ENCODE measurements at places on chromosomes 16 and 17. TPM values are rescaled to one million over a fixed set of nuclear protein-coding genes. Genes with fewer than 3 reads are reported as not detected.

GRCh38 chr17:11467639-11468038, 130.6 kb upstream of the DNAH9 start:
- no peaks in the 10 kb centered on the region for H3K27me3 ChIP-seq
- no peak overlapping the region for H3K27ac ChIP-seq
- no peaks in the 10 kb centered on the region for H3K4me1 ChIP-seq
- DNase-seq = no peak

DNA sequence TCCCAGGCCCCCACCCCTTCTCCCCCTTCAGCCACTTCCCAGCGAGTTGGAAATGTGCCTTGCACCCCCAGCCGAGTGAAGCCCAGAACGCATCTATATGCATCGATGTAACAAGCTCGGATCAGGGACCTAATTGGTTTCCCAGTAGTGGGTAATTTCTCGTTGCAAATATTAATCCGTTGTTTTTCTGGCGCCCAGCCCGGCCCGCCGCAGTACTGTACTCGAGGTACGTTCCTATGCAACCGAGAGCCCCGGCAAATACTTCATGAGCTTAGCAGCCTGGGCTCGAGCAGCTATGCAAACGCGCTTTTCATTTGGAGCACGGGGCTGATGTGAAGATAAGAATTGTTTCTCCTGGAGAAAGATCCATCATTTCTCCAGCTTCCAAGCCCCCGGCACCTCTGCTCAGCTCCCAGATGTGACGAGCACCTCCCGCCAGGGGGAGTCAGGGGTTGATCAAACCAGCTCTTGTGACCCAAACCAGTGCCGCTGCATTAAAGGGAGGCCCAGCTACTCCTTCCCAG, 229.8 kb downstream of the KATNIP start:
- no peaks in the 10 kb centered on the region for H3K27me3 ChIP-seq
- no peaks in the 10 kb centered on the region for H3K36me3 ChIP-seq
- no peak overlapping the region for H3K27ac ChIP-seq
- H3K4me1 ChIP-seq = peaks cover 30% of the 10 kb centered on the region
- DNase-seq = no peak

GRCh38 chr16:4053301-4053845, 62.9 kb downstream of the ADCY9 start:
- peak overlapping the region; percentile 64 for H3K4me3 ChIP-seq
- no peaks in the 10 kb centered on the region for H3K36me3 ChIP-seq
- H3K27ac ChIP-seq = peak overlapping the region; percentile 87
- H3K4me1 ChIP-seq = peaks cover 14% of the 10 kb centered on the region

- DNase-seq = no peak
- no peaks in the 10 kb centered on the region for H3K27me3 ChIP-seq
- H3K27ac ChIP-seq = no peak overlapping the region
- H3K4me1 ChIP-seq = no peaks in the 10 kb centered on the region
These were observed 71.9 kb upstream of the GAS7 start for GRCh38 chr17:10270258-10270657.

DNA sequence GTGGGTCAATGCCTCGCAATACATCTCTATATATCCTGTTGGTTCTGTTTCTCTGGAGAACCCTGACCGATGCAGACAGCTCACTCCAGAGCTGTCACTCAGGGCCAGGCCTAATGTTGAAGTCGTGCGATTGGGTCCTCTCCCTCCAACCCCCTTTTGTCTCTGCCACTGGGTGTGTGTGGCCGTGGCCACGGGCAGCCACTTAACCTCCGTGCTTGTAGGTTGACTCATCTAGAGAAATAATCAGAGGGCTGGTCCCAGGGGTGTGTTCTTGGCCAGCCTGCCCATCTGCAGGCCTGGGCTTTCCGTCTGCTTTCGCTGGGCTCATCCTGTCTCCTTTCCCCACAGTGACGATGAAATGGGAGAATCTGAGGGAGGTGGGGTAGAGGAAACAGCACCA, 7.4 kb downstream of the ADAD2 start:
- H3K4me1 ChIP-seq = no peaks in the 10 kb centered on the region
- no peaks in the 10 kb centered on the region for H3K36me3 ChIP-seq
- H3K27ac ChIP-seq = no peak overlapping the region
- H3K27me3 ChIP-seq = no peaks in the 10 kb centered on the region

- no peak overlapping the region for H3K4me3 ChIP-seq
- no peak overlapping the region for H3K27ac ChIP-seq
- no peaks in the 10 kb centered on the region for H3K36me3 ChIP-seq
These were observed 3.6 kb upstream of the WDR81 start for GRCh38 chr17:1720856-1721386.

DNA sequence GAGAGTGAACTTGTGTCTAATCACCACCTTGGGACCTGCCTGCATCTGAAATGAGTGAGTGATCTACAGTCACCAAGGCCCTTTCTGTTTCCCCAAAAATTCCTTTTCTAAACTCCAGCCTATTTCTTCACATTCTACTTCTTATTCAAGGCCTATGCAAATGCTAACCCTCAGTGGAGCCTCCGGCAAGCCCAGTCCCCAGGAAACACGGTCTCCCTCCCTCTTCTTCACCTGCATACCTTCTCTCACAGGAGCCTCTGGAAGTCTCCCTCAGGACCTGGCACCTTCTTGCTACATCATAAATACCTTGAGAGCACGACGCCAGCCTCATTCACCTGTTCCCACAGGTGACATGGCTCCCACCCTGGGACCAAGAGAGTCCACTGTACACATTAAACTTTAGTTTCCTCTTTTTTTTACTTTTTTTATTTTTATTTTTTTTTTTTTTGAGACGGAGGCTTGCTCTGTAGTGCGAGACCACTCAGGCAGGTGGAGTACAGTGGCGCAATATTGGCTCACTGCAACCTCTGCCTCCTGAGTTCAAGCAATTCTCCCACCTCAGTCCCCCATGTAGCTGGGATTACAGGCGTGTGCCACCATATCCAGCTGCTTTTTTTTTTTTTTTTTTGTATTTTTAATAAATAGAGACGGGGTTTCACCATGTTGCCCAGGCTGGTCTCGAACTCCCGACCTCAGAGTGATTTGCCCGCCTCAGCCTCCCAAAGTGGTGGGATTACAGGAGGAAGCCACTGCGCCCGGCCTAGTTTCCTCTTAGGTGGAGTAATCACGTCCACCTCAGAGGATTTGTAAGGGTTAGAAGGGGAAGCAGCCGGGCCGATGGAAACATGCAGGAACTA, 97.3 kb downstream of the ANKRD11 start:
- no peak for DNase-seq
- no peak overlapping the region for H3K27ac ChIP-seq
- no peak overlapping the region for H3K4me3 ChIP-seq
- peaks cover 20% of the 10 kb centered on the region for H3K4me1 ChIP-seq

DNA sequence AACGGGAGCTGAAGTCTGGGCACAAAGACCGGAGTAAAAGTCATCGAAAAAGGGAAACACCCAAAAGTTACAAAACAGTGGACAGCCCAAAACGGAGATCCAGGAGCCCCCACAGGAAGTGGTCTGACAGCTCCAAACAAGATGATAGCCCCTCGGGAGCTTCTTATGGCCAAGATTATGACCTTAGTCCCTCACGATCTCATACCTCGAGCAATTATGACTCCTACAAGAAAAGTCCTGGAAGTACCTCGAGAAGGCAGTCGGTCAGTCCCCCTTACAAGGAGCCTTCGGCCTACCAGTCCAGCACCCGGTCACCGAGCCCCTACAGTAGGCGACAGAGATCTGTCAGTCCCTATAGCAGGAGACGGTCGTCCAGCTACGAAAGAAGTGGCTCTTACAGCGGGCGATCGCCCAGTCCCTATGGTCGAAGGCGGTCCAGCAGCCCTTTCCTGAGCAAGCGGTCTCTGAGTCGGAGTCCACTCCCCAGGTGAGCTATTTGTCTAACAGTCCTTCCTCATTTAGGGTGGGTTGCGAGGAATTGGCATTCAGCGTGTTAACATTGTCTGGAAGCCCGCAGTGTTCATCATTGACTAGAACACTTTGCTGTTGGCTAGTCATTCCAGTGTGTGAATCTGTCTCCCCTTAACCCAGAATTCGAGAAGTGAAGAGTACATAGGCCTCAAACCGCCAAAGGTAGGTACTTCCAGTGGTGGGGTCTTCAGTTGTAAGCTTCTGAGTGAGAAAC, 1.5 kb downstream of the CDK12 start:
- peak overlapping the region; percentile 99 for H3K4me3 ChIP-seq
- H3K27me3 ChIP-seq = no peaks in the 10 kb centered on the region
- H3K36me3 ChIP-seq = no peaks in the 10 kb centered on the region
- H3K4me1 ChIP-seq = peaks cover 29% of the 10 kb centered on the region

GRCh38 chr17:37737081-37737480, 7.8 kb downstream of the HNF1B start:
- no peak overlapping the region for H3K27ac ChIP-seq
- no peak for DNase-seq
- H3K36me3 ChIP-seq = no peaks in the 10 kb centered on the region
- peaks cover 6% of the 10 kb centered on the region for H3K4me1 ChIP-seq
- peaks cover 30% of the 10 kb centered on the region for H3K27me3 ChIP-seq

GRCh38 chr17:48127371-48128051, 19.9 kb downstream of the SNX11 start:
- no peak overlapping the region for H3K4me3 ChIP-seq
- DNase-seq = no peak
- H3K27ac ChIP-seq = no peak overlapping the region
- no peaks in the 10 kb centered on the region for H3K27me3 ChIP-seq
- H3K4me1 ChIP-seq = no peaks in the 10 kb centered on the region
- H3K36me3 ChIP-seq = peaks cover 7% of the 10 kb centered on the region

DNA sequence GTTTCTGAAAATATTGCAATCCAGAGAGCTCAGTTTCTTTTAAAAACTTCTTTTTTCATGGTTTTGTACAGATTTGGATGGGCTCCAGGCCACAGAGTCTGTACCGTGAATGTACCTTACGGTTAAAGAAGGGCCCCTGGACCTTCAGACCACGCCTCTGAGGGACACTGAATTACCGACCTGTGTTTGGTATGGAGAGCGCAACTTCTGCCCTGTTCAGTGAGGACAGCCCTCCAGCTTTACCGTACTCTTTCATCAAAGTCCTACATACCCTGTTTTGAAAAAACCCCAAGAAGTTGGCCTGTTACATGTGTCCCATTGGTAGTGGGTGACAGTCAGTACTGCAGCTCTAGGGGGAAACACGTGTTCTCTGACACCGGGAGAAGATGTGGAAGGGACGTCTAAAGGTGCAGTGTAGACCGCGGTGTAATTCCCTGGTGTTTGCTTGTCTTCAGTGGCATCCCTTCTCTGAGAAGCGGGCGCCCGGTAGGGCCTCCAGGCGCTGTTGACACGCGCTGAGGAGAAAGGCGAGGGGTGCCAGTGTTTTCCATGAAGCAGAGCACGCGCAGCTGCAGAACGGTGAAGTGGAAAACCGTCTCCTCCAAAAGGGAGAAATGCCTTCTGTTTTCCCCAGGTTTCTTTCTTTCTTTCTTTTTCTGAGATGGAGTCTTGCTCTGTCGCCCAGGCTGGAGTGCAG, 6.2 kb downstream of the PGS1 start:
- H3K4me1 ChIP-seq = peaks cover 43% of the 10 kb centered on the region
- peak overlapping the region; percentile 20 for H3K4me3 ChIP-seq
- no peaks in the 10 kb centered on the region for H3K36me3 ChIP-seq

- DNase-seq = no peak
- H3K27me3 ChIP-seq = no peaks in the 10 kb centered on the region
- no peak overlapping the region for H3K27ac ChIP-seq
These were observed 2.0 kb upstream of the DEF8 start for GRCh38 chr16:89946515-89946914.

GRCh38 chr16:2520784-2521531, 787 bp downstream of the AMDHD2 start:
- H3K4me3 ChIP-seq = peak overlapping the region; percentile 70
- no peak for DNase-seq
- peaks cover 8% of the 10 kb centered on the region for H3K36me3 ChIP-seq
- peaks cover 50% of the 10 kb centered on the region for H3K4me1 ChIP-seq
- H3K27me3 ChIP-seq = no peaks in the 10 kb centered on the region

- H3K36me3 ChIP-seq = no peaks in the 10 kb centered on the region
- no peak for DNase-seq
- H3K4me3 ChIP-seq = peak overlapping the region; percentile 78
- peaks cover 43% of the 10 kb centered on the region for H3K4me1 ChIP-seq
These were observed 390 bp upstream of the BBS2 start for GRCh38 chr16:56520251-56520577.

- H3K27me3 ChIP-seq = no peaks in the 10 kb centered on the region
- no peaks in the 10 kb centered on the region for H3K36me3 ChIP-seq
- no peaks in the 10 kb centered on the region for H3K4me1 ChIP-seq
- H3K27ac ChIP-seq = no peak overlapping the region
These were observed 99.4 kb downstream of the KCNJ12 start for GRCh38 chr17:21475571-21475970.

DNA sequence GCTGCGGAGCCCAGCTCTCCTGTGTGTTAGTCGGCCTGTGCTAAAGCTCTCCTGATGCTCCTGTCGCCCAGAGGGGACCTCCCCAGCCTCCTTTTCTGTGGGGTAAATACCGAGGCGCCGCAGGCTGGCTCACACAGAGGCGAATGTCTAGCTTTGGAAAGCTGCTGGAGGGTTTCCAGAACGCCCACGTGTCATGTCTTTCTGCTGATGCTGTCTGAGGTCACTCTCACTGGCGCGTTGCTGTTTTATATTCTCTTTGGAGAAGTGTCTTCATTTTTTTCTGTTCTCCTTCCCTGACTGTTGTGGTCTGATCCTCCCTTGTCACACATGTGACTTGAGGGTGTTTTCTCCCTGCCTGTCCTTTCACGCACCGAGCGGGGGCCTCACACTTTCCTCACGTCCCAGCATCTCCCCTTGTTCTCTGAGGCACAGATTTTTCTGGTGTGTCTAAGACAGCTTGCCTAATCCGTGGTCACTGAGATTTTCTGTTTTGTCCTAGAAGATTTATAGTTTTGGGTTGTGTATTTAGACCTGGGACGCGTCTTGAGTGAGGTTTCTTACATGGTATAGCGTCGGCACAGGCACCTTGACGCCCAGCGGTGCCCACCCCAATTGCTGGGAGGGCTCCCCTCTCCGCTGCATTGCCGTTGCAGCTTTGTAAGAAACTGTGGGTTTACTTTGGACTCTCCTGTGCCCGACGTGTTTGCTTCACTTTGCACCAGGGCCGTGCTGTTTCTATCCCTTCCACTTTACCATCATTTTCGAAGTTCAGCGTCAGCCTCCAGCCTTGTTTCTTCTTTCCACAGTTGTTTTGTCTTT, 92.1 kb upstream of the ZNF750 start:
- H3K27ac ChIP-seq = no peak overlapping the region
- H3K36me3 ChIP-seq = peaks cover 39% of the 10 kb centered on the region
- no peak for DNase-seq
- no peaks in the 10 kb centered on the region for H3K4me1 ChIP-seq
- H3K27me3 ChIP-seq = no peaks in the 10 kb centered on the region

DNA sequence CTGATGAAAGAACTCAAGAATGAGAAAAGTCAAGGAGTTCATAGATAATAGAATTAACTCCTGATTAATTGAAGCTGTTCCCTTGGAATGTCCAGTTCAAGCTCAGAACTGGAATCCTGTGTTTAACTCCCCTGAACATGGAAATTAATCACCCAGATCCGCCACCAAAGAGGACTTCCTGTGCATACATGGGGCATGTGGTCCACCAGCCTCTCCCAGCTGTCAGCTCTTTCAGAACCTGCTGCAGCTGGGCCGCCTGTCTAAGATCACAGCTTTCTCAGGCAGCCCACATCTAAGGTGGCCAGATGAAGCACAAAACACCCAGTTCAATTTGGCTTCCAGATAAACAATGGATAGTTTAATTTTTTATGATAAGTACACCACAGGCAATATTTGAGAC, 203.7 kb upstream of the COX10 start:
- H3K4me3 ChIP-seq = no peak overlapping the region
- H3K27ac ChIP-seq = no peak overlapping the region
- no peaks in the 10 kb centered on the region for H3K36me3 ChIP-seq
- no peaks in the 10 kb centered on the region for H3K27me3 ChIP-seq
- no peak for DNase-seq
- peaks cover 3% of the 10 kb centered on the region for H3K4me1 ChIP-seq

Gene ACSM2B
- total RNA-seq = not detected

Gene SLC43A2
- 21.9 TPM for total RNA-seq

Gene NPIPA2
- 12.8 TPM for total RNA-seq

Gene SMPD3
- total RNA-seq = 6.5 TPM

Gene HGS
- 108 TPM for total RNA-seq

Gene KLHDC4
- total RNA-seq = 33.4 TPM

Gene HSD17B2
- not detected for total RNA-seq

Measured in thoracic aorta (tissue), 2 donors.